WTC11 (cell line): ENCODE measurements at places on chromosomes 6 and 20. TPM values are rescaled to one million over a fixed set of nuclear protein-coding genes. Genes with fewer than 3 reads are reported as not detected.

DNA sequence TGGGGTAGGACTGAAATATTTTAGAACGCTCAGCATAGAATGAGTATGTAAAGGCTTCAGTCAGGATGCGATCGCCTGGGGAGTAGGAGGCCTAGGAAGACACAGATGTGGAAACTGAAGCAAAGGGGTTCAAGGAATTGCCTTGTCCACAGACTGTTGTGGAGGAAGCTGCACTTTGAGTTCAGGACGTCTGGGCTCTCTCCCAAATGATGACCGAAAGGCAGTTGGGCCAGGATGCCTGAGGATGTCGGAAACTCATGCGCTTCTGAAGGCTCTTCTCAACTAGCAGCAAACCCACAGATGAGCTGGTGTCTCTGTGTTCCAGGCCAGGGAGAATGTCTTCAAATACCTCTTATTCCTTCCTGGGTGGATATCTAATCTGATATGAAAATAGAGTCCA lies 146.2 kb upstream of the SULF2 start:
- no peaks in the 10 kb centered on the region; the same call in 1 of the 2 replicates for H3K27me3 ChIP-seq
- H3K36me3 ChIP-seq, result peaks cover 3% of the 10 kb centered on the region
- H3K4me3 ChIP-seq, result no peak overlapping the region
- H3K27ac ChIP-seq, result no peak overlapping the region
- no peak for DNase-seq
- H3K4me1 ChIP-seq, result peaks cover 17% of the 10 kb centered on the region

DNA sequence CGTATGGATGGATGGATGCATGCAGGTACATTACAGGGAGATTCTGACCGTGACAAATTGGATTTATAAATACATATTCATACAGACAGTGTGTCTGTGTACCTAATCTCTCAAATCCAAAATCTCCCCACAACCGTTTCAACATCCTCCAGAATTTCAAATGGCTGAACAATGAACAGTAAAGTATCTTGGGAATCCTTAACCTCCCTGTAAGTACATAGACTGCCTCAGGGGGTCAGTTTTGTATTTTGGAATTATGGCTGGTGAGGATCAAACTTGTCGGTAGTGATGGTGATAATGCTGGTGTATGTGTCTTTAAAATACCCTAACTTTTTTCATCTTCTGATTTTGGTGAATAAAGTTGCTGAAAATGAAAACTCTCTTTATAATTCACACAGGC lies 246.2 kb downstream of the FOXC1 start:
- H3K27me3 ChIP-seq, result no peaks in the 10 kb centered on the region
- no peak overlapping the region for H3K4me3 ChIP-seq
- no peak for DNase-seq
- no peaks in the 10 kb centered on the region for H3K36me3 ChIP-seq
- H3K27ac ChIP-seq, result no peak overlapping the region
- peaks cover 43% of the 10 kb centered on the region for H3K4me1 ChIP-seq

GRCh38 chr6:28258877-28259777 lies at the start of gene NKAPL:
NKAPL (plus strand) TSS chr6:28259297; CDS start chr6:28259372, 75 bp downstream.
- H3K27me3 ChIP-seq, result peaks cover 75% of the 10 kb centered on the region
- no peak within 1 kb of the TSS for H3K27ac ChIP-seq
- H3K36me3 ChIP-seq, result no peaks in the 10 kb centered on the region
- peak within 1 kb of the TSS; percentile 57 for H3K4me3 ChIP-seq
- H3K4me1 ChIP-seq, result no peaks in the 10 kb centered on the region
- DNase-seq, result peak; percentile 24

DNA sequence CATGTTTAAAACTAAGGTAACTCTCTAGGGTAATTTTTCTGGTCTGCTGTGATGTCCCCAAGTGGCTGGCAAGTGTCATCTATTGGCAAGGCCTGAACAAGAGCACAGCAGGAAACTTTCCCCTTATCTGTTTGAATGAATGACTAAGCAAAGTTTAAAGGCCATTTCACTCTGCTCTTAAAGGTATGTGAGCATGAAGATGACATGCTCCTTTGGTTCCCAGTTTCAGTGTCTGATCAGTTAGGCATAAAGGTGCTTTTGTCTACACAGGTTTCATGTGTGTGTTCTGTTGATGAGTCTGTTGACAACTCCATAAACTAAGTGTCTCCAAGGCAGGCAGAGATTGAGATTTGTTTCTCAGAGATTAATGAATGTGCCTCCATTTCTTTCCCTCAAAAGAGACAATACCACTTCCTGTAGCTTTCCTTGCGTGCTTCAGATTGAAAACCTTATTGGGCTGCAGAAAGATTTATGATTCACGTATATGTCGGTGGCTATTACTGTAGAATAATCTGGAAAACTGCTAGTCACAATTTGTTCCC lies 83.9 kb downstream of the MAP3K7 start:
- H3K36me3 ChIP-seq, result peaks cover 4% of the 10 kb centered on the region; the same call in 1 of the 2 replicates
- H3K4me1 ChIP-seq, result peaks cover 32% of the 10 kb centered on the region
- DNase-seq, result no peak
- H3K27ac ChIP-seq, result peak overlapping the region; percentile 75
- H3K4me3 ChIP-seq, result no peak overlapping the region

DNA sequence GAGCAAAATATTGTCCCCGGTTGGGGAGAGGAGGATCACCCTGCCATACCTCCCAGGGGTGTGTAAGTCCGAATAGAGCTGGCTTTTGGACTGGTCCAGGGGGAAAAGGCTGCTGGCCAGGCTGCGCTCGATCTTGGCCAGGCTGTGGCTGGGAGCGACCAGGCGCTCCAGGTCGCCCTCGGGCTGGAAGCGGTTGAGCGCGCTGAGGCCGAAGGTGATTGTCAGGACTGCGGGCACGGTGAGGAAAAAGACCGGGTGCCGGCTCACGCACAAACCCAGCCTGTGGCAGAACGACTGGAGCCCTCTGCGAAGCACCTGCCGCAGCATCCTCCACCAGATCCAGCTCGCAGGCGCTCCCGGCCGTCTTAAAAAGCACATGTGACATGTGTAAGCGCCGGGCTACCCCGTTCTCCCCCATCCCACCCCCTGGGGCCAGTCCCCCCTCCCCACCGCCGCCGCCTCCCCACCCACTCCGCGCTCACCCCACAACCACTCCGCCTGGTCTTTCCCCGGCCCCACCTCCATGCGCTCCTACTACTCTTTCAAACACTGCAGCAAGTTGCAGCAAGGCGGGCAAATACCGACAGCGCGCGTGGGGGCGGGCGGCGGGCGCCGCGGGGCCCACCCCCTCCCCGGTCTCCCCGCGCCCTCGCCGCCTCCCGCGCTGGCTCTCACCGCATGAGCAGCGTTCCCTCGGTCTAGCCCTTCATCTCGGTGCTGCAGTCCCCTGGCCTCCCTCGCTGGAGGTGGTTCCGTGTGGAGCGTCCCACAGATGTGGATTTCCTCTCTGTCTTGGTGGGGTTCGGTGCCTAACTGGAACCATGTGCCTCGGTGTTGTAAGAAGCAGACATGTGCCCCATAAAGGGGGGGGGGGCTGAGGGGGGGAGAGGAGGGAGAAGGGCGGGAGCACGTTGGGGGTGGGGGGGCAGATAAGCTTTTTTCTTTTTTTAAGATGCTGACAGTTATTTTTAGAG lies 42.4 kb downstream of the PTCHD4 start:
- H3K27me3 ChIP-seq, result peaks cover 51% of the 10 kb centered on the region
- no peaks in the 10 kb centered on the region for H3K36me3 ChIP-seq
- DNase-seq, result peak; percentile 48
- peaks cover 25% of the 10 kb centered on the region for H3K4me1 ChIP-seq
- no peak overlapping the region for H3K27ac ChIP-seq
- H3K4me3 ChIP-seq, result peak overlapping the region; percentile 74

DNA sequence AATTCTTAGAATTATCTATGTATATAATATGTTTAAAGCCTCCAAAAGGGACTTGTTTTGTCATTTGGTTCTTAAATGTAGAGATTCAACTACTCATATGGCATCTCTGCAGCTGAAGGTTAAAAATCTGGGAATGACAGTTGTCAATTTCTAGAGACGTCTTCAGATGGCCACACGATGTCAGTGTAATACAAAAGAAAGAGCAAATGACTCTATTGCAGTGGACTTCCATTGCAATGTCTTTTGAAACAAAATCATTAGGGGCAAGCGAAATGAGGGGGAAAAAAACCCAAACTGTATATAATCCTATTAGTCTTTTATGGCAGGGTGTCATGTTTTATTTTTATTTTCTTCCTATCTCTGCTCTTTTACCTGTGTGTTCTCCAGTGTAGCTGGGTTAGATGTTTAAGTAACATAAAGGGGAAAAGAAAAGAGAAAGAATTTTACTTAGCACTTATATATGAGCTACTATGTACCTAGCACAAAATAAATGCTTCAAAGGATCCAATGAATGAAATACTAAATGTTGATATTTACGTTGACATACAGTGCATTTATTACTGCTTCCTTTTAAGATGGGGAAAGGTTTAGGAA lies 26.2 kb downstream of the CCN2 start:
- H3K27ac ChIP-seq, result no peak overlapping the region
- H3K4me1 ChIP-seq, result peaks cover 6% of the 10 kb centered on the region; the same call in 1 of the 2 replicates
- H3K36me3 ChIP-seq, result peaks cover 49% of the 10 kb centered on the region
- H3K4me3 ChIP-seq, result no peak overlapping the region

- no peak for DNase-seq
- no peak overlapping the region for H3K4me3 ChIP-seq
- no peaks in the 10 kb centered on the region for H3K36me3 ChIP-seq
Measured at GRCh38 chr20:42531508-42531961, 658.2 kb downstream of the PTPRT start.

DNA sequence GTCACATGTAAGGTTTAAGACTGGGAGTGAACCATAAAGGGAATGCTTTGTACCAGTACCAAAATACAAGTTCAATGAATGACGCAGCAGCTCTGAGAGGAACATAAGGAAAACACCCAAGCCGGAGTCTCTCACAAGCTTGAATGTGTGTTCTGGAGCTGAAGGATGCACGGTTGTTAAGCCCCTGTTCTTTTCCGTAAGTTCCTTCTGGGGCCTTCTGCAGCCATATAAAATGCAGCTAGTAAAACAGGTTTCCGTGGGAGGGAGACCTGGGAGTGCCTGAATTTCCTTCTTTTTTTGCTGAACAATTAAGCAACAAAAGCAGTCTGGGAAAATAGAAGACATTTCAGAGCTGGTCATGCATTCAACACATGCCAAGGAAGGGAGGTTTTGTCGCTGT lies 73.2 kb upstream of the JAG1 start:
- H3K4me3 ChIP-seq, result no peak overlapping the region
- no peak for DNase-seq
- no peaks in the 10 kb centered on the region for H3K4me1 ChIP-seq
- no peak overlapping the region for H3K27ac ChIP-seq
- H3K27me3 ChIP-seq, result no peaks in the 10 kb centered on the region
- H3K36me3 ChIP-seq, result no peaks in the 10 kb centered on the region

LAMA5 gene
- total RNA-seq, result 298 to 329 TPM (median 323 TPM) in 3 replicates

HLA-G gene
- 1.1 to 1.7 TPM (median 1.4 TPM) in 3 replicates for total RNA-seq

SNAP25 gene
- 0.41 to 0.72 TPM (median 0.57 TPM) in 3 replicates for total RNA-seq

FAM8A1 gene
- total RNA-seq, result 8.5 to 10.3 TPM (median 9.4 TPM) in 3 replicates

SNTA1 gene
- total RNA-seq, result 5.3 to 6.3 TPM (median 6.2 TPM) in 3 replicates

AVP gene
- 0.32 to 0.50 TPM (median 0.34 TPM) in 3 replicates for total RNA-seq
